ENCODE measurements at places on chromosomes 2 and 18.

- no peak for DNase-seq
These were observed 369 bp downstream of the CDK5R2 start for GRCh38 chr2:218959761-218960308.

DNA sequence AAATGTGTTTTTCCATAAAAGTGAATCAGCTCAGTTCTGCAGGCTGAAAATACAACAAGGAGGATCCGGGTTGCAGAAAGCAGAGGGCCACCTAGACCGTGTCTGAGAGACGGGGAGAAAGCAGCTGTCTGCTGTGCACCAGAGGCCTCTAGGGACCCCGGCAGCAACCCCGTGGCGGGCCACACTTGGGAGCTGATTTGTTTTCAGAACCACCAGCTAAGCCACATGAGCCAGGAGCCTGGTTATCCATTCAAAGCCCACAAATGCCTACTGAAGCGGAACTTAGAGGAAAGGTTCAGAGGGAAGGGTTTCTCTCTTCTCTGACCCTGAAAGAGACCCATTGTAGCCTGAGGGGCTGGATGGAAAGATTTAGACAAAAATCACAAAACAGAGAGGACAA lies 28.4 kb upstream of the ID2 start:
- DNase-seq, result no peak

DNA sequence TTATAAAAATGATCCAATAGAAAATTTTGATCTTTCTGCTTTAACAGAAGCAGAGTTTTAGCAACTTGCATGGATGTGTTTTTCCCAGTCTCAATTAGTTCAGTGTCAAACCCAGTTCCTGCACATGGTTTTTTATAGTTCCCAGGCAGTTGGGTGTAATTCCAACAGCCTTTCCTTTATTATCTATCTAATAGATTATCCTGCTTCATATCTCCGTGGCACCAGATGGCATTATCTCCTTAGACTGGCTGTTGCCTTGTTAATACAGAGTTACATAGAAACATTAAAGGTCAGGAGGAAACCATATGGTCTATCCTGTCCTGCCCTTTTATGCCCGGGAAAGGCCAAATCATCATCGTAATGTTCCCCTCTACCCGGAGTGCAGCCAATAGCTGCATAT lies 400.9 kb upstream of the SMIM21 start:
- no peak for DNase-seq

DNA sequence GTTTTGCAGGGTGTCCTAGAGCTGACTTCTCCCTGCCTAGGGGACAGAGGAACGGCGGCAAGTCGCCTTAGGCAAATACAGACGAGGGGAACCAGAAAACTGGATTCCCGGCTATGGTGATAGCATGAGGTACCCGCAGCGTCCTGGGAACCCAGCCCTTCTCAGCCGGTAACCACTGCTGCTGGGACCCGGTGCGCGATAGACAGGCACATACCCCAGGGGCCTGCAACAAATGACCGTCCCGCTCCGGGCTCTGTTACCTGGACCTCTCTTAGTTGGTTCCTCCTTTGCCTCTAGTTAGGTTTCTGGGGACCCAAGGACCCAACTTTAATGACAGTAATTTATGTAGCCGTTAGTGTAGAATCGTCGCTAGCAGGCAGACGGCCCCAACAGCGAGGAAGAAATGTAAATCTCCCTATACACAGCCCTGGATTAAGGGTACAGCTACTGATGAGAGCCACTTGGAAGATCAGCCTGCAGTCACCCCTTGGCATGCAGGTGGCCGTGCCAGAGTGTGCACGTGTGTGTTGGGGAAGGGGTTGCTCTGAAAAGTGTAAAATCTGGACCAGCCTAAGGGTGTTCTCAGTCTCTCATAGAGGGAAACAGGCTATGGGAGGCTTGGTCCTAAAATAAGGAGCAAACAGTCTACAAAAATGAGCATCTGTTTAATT lies 819 bp upstream of the SERPINE2 start:
- no peak for DNase-seq

DNA sequence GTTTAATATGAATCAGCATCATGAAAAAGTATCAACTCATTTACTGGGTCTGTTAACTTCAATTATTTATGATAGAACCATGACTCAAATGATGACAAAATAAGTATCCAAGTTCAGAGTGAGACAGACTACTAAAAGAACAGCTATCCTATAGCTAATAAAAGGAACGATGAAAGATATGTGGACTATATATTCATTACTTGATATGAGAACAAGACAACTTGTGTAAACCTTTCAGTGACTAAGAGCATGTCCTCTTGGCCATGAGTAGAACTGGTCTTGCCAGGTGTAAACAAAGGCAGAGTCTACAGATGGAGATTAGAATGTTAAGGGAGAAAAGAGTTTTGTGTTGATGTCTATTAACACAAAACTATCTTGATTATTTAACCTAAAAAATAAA lies 360.4 kb upstream of the ZC3H15 start:
- no peak for DNase-seq
